ENCODE measurements at places on chromosomes 3 and 15.

GRCh38 chr3:183533412-183534132, 21.9 kb downstream of the KLHL6 start:
- DNase-seq: no peak

DNA sequence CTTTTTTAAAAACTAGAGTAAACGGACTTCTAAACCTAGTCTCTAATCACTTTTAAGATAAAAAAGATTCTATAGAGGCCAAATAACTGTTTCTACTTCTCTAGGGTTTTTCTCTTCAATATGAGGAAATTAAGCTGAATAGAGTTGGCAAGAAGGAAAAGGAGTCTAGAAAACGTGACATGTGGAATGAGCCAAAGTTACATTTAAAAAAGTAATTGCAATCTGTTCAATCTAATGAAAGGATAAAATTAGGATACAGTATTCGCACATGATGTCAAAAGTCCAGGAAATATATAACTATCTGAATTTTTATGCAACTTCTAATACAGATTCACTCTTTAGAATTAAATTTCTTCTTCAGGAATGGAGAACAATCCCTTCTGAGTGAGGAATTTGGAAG, 300.1 kb downstream of the ULK4 start:
- no peak for DNase-seq

DNA sequence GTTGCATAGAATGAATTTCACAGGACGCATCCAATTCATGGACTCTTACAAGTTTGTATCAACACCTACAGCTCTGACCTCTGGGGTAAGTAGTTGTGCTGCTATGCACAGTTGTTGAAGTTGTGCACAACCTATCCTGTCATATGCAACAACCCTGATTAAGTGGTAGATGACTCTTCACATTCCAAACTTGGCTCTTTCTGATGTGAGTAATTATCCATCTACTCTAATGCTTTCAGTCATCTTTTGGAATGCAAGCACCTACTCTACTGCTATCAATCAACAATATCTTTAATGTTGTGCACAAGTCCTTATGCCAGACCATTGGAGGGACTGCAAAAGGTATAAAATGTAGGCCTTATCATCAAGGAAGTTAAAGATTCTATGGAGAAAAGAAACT, 921.4 kb downstream of the MCTP2 start:
- DNase-seq: no peak

DNA sequence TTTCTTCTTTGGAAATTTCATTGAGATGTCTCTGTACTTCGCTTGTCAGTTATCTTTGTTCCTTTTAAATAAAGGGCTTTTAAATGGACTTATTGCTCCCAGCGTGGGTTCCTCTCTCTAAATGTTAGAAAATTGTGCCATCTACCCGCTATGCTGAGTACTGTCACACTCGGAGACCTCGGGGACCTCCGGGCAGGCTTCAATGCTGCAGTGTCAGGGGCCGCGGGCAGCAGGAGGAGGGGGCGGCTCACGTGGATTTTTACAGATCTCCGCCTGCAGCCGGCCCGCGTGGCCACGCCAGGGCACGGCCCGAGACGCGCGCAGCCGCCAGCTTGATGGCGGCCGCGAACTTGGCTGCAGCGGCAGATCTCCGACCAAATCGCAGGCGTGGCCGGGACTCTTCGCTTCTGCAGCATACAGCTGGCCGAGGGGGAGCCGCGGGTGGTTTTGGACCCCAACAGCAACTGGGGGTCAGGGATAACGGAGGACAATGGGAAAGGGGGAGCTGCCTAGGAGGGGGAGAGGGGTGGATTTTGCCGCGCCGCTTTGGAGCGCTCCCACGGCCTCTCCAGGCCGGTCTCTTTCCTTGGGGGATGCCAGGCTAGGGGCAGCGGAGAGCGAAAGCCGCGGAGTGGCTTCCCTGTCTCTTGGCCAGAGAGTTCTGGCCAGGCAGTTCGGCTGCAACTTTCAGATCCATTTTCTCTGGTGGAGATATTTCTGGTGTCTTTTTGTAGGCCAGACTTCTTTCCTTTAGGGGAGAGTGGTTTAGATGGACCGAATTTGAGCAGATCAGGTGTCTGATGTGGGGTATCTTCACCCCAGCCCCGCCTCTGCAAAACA, 15.3 kb downstream of the NR2F2 start:
- DNase-seq: no peak

GRCh38 chr3:178195824-178196223, 340.4 kb upstream of the KCNMB2 start:
- no peak for DNase-seq

DNA sequence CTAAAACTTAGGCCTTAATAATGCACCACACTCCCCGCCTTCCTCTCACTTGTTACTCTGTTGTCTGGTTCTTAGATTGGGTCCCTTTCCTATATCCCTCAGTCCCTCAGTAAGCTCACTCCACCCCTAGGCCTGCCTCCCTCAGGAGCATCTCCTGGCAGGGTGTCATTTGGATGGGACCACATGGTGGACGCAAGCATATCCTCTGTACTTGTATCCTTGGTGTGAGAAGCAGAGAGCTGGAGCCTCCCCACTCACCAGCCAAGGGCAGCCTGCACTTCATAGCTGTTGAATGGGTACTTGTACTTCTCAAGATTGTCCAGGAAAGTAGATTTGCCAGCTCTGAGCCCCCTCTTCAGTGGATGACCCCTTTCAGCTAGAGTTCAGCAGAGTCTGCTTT, 11.6 kb downstream of the SEC61A1 start:
- no peak for DNase-seq

- no peak for DNase-seq
Observed at GRCh38 chr3:11543141-11543947, 100.4 kb downstream of the VGLL4 start.

GRCh38 chr15:100547961-100548360, 19.2 kb upstream of the CERS3 start:
- DNase-seq: no peak

GRCh38 chr3:101690972-101691371, 4.5 kb upstream of the RPL24 start:
- no peak for DNase-seq

DNA sequence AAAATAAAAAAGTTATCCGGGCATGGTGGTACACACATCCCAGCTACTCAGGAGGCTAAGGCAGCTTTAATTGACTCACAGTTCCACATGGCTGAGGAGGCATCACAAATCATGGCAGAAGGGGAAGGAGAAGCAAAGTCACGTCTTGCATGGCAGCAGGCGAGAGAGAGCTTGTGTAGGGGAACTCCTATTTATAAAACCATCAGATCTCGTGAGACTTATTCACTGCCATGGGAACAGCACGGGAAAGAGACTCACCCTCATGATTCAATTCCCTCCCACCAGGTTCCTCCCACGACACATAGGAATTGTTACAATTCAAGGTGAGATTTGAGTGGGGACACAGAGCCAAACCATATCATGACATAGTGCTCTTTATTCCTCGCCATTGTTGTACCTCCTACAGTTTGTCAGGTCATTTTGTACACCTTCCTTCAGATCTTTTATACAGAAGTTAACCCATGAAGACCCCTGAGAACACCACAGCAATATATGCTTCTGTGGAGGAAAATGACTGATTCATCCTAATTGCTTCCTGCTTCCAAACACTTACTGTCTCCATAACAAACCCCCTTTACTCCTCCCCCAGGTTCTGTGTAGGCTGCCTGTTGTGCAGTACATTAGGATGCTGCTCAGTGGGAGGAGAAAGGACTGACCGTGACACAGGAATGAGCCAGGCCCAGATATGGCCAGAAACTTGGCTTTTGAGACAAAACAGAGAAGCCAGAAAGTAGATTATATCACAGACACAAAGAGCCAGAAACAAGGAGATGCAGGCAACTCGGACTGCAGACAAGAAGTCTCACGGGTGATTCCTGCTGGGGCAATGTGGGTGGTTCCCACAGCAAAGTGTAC, 67.9 kb upstream of the HEG1 start:
- DNase-seq: no peak

DNA sequence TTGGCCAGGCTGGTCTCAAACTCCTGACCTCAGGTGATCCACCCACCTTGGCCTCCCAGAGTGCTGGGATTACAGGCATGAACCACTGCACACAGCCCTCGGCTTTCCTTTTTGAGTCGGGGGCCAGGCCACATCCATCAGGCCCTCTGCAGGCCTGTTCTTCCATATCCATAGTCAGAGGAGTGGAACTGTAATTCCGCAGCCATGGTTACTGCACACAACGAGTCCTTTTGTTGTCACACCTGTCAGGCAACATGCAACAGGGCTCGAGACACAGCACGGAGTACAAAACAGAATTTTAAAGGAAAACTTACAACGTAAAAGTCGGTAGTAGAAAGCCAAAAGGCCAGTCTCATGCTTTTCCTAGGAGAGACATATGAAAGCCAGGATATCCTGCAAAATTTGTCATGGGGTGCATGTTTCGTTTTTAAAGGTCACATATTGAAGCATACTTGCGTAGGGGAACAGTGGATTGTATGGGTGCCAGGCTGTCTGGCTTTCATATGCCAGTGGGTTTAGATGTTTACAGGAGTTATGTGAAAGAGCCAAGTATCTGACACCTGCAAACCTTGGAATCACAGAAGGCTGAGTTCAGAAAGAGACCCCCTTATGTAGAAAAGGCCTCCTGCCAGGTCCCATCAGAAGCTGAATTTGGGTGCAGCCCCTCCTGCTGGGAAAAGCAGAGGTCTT, 63.2 kb upstream of the LPP start:
- no peak for DNase-seq

DNA sequence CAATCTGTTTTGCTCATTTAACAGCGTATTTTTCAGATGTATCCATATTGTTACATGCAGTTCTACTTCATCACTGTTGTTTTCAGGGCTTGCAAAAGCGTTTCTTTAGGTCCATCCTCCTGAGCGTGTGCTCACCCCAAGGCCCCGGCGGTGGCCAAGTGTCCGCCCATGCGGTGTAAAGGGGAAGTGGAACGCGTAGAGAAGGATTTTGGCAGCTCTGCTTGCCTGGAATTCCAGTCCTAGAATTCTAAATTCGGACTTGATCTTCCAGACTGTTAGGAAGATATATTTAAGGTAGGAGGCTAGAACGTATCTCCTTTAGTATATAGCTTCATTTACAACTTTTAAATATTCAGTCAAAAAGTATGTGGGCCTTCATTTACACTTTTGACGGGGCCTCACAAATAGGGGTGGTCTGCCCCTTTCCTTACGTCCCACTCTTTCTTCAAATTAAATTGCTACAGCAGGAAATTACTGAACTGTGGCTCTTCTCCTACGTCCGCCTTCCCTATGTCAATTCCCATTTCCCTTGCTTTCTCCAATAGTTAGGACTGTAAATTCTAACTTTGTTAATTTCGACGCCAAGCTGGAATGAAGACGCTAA, 609 bp upstream of the TBC1D23 start:
- DNase-seq: peak; percentile 71

DNA sequence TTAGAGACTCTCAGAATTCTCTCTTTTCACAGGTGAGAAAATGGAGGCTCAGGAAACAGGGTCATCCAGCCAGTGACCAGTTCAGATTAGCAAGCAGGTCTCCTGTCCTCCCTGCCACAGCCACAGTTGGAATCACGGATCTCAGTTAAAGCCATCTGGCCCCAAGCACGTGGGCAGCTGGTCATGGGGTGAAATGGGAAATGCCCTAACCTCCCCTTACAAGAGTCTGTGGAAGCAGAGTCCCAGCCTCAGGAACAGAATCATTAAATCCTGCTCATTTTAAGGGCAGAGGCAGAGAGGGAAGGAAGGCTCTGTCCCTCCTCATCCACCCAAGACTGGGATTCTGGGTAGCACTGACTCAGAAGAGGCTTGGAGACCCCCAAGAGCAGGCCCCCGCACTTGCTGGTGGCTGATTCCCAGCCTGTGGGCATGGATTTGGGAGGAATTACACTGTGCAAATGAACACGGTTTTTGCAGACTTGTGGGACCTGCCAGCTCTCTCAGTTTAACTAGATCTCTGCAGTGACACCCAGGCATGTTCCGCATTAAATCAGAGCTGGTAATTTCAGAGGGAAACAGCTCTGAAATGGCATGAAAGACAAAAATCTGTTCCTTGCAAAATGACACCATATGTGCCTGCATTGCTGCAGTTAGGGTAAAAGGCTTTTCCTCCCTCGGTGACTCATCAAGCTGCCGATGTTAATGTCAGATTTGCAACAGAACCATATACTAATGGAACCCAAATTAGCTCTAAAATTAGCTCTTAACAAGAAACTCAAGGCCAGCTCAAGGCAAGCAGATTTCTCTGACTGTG, 89.0 kb downstream of the BDH1 start:
- DNase-seq: no peak

- DNase-seq: no peak
Observed at GRCh38 chr3:126971891-126972351, 11.0 kb upstream of the PLXNA1 start.

- no peak for DNase-seq
Observed at GRCh38 chr3:116553355-116553754, 108.1 kb upstream of the LSAMP start.

DNA sequence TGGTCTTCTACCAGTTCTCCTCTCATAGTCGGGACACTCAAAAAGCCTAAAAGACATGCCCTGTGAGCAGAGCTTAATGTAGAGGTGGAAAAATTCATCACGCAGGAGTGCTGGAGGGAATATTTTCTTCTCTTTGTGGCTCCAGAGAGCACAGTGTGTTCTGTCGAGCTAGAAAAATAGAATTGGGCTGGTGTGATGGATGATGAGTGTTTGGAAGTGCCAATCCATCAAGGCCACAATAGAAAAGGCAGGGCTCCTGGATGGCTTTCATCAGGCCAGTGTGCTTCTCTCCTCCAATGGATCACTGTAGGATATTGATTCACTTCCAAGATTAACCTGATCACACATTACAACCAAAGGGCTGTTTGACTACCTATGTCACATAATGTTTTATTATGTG, 65.7 kb downstream of the CD47 start:
- no peak for DNase-seq

- no peak for DNase-seq
Observed at GRCh38 chr15:79025201-79025600, 65.4 kb downstream of the RASGRF1 start.

DNA sequence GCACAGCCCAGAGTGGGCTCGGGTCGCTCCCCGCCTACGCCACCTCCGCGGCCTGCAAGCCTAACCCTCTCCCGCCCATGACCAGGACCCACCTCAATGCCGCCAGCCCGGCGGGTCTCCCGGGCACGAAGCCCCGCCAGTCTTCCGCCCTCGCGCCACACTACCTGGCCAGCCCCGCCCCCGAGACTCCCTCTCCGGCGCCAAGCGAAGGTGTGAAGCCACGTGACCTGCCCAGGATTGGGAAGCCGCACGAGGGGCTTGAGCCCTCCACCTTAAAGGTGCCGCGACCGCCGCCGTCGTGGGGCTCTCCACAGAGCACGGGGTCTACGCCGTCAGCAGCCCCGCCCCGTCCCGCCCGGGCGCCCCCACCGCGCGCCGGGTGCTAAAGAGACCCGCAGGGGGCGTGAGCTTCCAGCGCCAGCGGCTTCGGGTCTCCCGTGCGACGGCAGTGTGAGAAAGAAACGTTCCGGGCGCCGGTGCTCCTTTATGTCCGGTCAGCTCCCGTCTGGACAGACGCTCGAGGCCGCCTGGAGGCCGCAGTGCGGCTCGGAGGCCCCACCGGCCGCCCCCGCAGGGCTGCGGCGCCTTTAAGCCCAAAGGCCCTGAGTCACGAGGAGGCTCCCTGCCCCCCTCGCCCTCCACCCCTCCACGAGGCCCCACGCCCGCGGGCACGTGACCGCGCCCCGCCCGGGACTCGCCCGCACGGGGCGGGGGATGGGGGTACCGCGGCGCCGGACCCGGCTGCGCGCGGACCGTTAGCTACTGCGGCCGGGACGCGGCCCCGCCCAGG, at the start of gene CPEB1:
CPEB1 (minus strand) TSS at position 319 of the 790 bp plus-strand sequence. CDS start 18,904 bp downstream, outside the sequence.
- no peak for DNase-seq

All from forelimb muscle (tissue), 1 donor.